PC-9 (cell line): ENCODE measurements at places on chromosomes 2 and 18.

DNA sequence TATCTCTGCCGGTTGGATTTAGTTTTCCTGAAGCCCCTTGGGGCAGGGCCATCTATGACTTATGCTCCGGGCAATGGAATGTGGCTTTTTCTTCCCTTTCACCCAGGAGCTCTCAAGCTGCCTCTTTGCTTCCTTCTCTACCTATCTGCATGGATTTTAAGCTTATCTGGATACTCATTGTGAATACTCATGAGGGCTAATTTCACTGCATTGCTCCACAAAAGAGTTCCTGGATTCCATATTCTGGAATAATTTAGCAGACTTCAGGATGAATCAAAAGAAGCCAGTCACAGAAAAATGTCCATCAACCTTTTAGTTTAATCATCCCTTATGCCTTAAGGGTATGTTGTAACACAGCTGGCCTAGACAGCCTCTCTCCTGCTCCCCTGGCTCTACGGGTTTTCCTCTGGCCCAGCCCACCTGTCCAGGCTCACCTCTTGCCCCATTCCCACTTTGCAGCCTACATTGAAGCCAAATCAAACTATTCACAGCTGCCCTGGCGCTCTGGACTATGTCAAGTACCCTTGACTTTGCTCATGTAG lies 122.8 kb upstream of the RMDN2 start:
- peak overlapping the region; percentile 88 for H3K27ac ChIP-seq
- no peaks in the 10 kb centered on the region for H3K36me3 ChIP-seq
- H3K4me1 ChIP-seq, result peaks cover 45% of the 10 kb centered on the region
- H3K27me3 ChIP-seq, result no peaks in the 10 kb centered on the region

DNA sequence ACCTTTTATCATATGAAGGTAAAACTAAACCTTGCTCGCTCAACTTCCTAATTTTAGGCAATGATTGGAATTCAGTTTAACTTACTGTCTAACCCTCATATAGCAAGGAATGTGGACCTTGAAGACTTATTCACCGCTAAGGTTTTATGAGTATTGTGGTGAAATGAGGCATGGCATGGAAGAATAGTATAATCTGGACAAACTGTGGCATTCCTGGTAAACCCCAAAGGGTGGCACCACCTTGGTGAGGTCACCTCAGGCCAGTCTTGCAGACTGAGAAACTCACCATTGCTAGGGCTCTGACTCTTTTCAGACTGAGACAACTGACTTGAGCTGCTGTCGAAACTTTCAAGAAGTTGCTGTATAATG lies 51.1 kb upstream of the EHBP1 start:
- no peaks in the 10 kb centered on the region for H3K27me3 ChIP-seq
- no peaks in the 10 kb centered on the region for H3K36me3 ChIP-seq
- 0 out of 2 replicates have a peak overlapping the region, but pooled peaks have one; percentile 14 for H3K4me3 ChIP-seq
- peak; percentile 69 for DNase-seq

DNA sequence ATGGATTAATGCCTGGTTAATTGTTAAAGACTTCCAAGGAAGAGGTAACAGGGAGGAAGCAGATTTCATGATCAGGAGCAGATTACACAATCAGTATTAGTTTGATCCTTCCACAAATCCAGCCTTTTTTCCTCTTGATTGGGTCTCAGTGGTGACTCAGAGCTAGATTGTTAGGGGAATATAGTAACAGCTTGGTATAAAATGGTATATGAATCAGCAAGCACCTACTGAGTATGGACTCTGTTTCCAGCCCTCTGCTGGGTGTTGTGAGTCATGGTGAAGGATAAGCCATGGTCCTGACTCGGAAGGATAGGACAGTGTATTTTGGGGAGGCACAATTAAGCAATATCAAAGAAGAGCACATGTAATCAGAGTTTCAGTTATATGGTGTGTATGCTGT lies 272.4 kb upstream of the DPP10 start:
- no peak overlapping the region for H3K27ac ChIP-seq
- no peaks in the 10 kb centered on the region for H3K4me1 ChIP-seq

GRCh38 chr2:235981631-235982030 lies 186.6 kb downstream of the GBX2 start:
- DNase-seq, result no peak
- no peak overlapping the region for H3K4me3 ChIP-seq
- H3K27me3 ChIP-seq, result no peaks in the 10 kb centered on the region
- H3K4me1 ChIP-seq, result no peaks in the 10 kb centered on the region
- no peak overlapping the region for H3K27ac ChIP-seq
